Gastroesophageal sphincter (tissue), 4 donors: ENCODE measurements at places on chromosomes 12 and 14. TPM values are rescaled to one million over a fixed set of nuclear protein-coding genes. Genes with fewer than 3 reads are reported as not detected.

RNFT2 gene
- total RNA-seq = 0.54 TPM

KLHDC1 gene
- total RNA-seq = 14.3 TPM

L2HGDH gene
- total RNA-seq = 10.2 TPM

DAD1 gene
- 228 TPM for total RNA-seq

GNG2 gene
- 21.2 TPM for total RNA-seq

KCNH5 gene
- total RNA-seq = 0.16 TPM

ERBB3 gene
- total RNA-seq = 25.3 TPM

SLC15A4 gene
- total RNA-seq = 42.3 TPM

RNASE1 gene
- 87.2 TPM for total RNA-seq

HOXC6 gene
- not detected for total RNA-seq

PMCH gene
- not detected for total RNA-seq

APOF gene
- total RNA-seq = not detected

CD4 gene
- total RNA-seq = 2.6 TPM

ACTN1 gene
- 1,910 TPM for total RNA-seq

RPS26 gene
- 295 TPM for total RNA-seq

SMCO2 gene
- not detected for total RNA-seq

RD3L gene
- not detected for total RNA-seq

GZMH gene
- total RNA-seq = not detected

ADAMTS20 gene
- not detected for total RNA-seq

ANG gene
- total RNA-seq = 22.6 TPM

TSHR gene
- total RNA-seq = not detected

RND1 gene
- total RNA-seq = 1.9 TPM

MIP gene
- not detected for total RNA-seq
